Fibroblast of skin of left quadriceps (primary cell): ENCODE measurements at places on chromosomes 13 and 19.

GRCh38 chr13:30429721-30430694 lies 7.7 kb downstream of the UBE2L5 start:
- DNase-seq, result peak; percentile 80

DNA sequence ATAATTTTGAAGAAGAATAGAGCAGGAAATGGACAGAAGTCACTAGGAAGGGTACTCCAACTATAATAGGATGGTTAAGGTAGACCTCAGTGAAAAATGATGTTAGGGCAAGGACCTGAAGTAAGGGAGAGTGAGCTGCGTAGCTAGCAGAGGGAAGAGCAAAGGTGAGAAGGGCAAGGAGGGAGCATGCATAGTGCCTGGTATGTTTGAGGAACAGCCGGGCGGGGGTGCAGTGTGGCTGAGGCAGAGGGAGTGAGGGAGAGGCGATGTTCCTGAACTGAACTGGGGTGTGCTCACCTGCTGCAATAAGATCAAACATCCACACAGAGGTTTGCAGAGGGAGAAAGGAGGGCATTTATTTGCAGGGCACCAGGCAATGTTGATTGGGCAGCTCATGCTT lies 110.4 kb downstream of the DNAJC15 start:
- DNase-seq, result no peak

- DNase-seq, result no peak
Observed at GRCh38 chr19:36257520-36257876, 42.6 kb downstream of the ZNF146 start.

- DNase-seq, result no peak
Observed at GRCh38 chr19:42558450-42559150, 30.3 kb upstream of the CEACAM1 start.
